ENCODE measurements at places on chromosomes 2 and 18.

DNA sequence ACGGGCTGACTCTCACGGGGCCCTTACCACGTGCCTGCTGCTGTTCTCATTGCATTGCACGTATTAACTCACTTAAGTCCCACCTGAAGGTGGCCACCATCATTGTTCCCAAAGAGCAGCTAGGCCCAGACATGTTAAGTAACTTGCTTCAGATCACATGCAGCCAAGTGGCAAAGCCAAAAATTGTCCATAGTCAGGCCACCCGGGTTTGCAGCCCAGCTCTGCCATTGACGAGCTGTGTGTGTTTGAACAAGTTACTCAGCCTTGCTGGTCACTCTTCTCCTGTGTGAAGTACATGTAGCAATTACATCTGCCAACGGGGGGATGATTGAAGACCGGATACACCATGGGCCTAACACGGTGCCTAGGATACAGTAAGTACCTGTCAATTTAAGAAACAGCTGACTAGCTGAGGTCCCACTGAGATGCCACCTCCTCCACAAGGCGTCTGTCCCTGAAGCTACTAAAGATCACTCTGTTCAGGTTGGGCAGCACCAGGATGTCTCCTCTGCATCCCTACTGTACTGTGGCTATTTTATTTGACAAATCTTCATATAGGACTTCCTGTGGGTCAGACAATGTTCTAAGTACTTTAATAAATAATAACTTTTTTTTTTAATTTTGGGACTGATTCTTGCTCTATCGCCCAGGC, 154.2 kb upstream of the MYCN start:
- DNase-seq = no peak

- DNase-seq = no peak
Measured at GRCh38 chr2:112156152-112156986, 18.2 kb downstream of the FBLN7 start.

DNA sequence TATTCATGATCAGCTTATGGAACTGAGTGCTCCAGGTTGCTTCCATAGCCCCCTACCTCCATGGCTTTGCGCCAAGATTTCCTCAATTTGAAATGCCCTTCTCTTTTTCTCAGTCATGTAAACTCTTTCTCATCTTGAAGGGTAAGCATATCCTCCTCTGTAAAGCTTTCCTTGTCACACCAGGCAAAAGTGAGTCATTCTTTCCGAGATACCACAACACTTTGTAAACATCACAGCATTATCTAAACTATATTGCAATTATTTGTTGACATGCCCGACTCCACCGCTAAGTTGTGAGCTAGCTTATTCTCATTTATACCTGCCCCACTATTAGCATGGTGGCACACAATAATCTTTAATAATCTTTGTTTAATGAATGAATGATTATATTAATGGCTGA, 419.5 kb upstream of the CHST9 start:
- DNase-seq = no peak

- DNase-seq = no peak
Measured at GRCh38 chr2:54899576-54900200, 150.6 kb downstream of the RTN4 start.

DNA sequence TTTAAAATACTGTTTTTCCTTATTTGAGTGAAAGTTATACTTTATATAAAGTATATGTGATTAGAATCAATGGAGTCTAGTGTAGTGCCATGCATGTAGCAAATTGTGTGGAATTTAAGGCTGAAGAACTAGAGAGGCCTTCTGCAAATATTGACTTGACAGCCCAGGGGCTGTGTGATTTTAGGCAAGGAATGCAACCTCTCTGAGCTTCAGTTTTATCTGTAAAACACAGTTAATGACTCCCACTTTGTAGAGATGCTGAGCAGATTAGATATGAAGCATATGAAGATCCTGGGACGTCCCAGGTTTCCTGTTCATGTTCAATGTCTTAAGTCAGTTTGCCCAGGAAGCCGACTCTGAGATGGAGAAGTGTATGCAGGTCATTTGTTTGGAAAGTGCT, 83.4 kb upstream of the LTBP1 start:
- DNase-seq = no peak
